ENCODE measurements at places on chromosomes 7 and 10. TPM values are rescaled to one million over a fixed set of nuclear protein-coding genes. Genes with fewer than 3 reads are reported as not detected.

The GIMAP1 gene
- 4.5 TPM for total RNA-seq

GRCh38 chr7:125661006-125661405 is 731.4 kb upstream of the POT1 start:
- no peak for DNase-seq

DNA sequence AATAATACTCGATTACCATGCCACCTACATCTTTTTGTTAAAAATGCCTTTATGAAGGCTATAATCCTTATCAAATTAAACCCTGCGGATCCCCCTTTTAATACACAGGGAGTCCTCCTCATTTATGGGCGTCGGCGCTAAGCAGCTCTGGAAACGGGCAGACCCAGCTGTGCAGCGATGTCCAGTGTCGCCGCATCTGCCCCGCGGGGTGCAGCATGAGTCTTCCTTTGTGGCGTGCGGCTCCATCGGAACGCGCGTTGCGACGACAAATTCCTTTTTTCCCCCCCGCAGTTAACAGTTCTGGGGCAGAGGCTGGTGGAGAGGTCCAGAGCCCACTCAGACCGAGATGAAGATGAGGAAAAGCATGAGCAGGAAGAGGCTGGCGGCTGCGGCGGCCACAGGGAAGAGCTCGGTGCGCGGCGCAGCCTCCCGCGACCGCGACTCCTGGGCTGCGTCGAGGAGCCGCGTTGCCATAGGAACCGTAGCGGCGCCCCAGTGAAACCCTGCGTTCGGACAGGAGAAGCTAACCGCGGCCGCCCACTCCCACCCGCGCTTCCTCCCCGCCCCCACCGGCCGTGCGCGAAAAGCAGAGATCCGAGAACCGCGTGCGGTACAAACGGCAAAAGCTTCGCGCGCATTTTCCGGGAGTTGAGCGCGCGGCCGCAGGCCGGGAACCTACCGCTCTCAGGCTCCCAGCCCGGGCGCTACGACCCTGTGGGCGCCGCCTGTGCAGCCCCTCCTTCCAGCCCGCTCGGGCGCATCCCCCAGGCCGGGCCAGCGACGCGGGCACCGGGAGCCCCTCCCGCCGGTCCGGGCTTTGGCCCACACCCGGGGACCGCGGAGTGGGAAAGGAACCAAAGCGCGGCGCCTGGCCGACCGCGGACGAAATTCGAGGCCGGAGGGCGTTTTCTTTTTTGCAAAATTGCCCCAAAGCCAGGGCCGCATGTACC is 130.6 kb downstream of the SPAG6 start:
- DNase-seq, result peak; percentile 27

DNA sequence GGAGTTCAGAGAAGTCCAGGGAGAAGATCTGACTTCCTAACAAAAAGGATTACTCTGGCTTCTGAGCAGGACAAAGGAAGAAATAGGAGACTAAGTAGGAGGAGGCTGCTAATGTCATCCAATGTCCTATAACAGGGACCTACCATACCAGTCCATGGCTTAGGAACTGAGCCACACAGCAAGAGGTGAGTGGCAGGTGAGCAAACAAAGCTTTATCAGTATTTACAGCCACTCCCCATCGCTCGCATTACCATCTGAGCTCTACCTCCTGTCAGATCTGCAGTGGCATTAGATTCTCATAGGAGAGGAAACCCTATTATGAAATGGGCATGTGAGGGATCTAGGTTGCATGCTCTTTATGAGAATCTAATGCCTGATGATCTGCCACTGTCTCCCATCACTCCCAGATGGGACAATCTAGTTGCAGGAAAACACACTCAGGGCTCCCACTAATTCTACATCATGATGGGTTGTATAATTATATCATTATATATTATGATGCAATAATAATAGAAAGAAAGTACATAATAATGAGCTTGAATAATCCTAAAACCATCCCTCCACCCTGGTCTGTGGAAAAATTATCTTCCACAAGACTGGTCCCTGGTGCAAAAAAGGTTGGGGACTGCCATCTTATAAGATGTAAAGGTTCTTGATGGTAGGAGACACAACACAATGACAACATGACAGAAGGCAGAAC is 487.4 kb downstream of the PLXDC2 start:
- no peak for DNase-seq

GRCh38 chr10:86139066-86139657 is 227.4 kb downstream of the GRID1 start:
- DNase-seq, result no peak

GRCh38 chr7:22358820-22359697 is 2.1 kb upstream of the RAPGEF5 start:
- DNase-seq, result no peak
